M059J (cell line): ENCODE measurements at places on chromosomes 12 and 14. TPM values are rescaled to one million over a fixed set of nuclear protein-coding genes. Genes with fewer than 3 reads are reported as not detected.

- peak; percentile 99 for DNase-seq
Measured at GRCh38 chr12:108696111-108696995, 35.0 kb downstream of the CORO1C start.

GRCh38 chr12:13380297-13380696 is 183.8 kb downstream of the EMP1 start:
- no peak for DNase-seq

DNA sequence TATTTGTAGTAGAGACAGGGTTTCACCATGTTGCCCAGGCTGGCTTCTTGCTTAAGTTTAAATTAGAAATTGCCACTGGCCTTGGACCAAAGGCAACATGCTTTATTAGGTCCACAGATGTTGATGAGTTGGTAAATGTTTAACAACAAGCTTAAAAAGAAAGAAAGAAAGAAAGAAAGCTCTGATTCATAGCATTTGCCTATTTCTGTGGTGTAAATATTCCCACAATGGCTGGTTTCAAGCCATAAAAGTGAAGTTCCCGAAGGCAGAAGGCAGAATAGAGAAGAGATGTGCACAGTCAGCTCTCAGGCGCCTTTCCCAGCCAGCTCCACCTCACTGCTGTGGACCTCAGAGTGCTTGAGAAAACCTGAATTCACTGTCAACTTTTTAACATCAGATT is 26.4 kb downstream of the KCNK13 start:
- no peak for DNase-seq

DNA sequence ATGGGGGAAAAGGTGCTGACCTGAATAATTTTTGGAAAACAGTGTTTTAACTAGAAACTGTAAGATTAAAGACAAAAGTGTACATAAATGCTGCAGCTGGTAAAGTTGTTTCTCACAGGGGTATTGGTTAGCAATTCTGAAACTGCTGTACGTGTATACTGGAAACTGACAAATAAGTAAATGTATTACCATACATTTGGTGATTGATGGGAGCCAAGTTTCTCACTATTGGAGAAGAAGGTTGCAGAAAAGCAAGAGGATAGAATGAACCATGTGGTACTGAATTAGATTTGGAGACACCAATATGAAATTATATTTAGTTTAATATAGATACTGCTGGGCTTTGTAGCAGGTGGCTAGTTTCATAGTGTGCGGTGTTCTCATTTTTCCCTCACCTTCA is 19.6 kb upstream of the FBXO33 start:
- DNase-seq = no peak

The ACYP1 gene
- 41.3 and 66.9 TPM in 2 replicates for total RNA-seq

The KRT71 gene
- not detected in 2 replicates for total RNA-seq
